Stimulated activated CD8-positive, alpha-beta memory T cell treated with anti-CD3 and anti-CD28 coated beads, Interleukin-4, amount 100 ng/mL, for 48 hours (primary cell): ENCODE measurements at places on chromosomes 5 and 9.

- DNase-seq, result no peak
These were observed 7.0 kb downstream of the TRMT10B start for GRCh38 chr9:37760416-37761161.

GRCh38 chr5:638501-639252 lies 26.5 kb downstream of the CEP72 start:
- no peak for DNase-seq

- no peak for DNase-seq
These were observed 1.4 kb upstream of the CEL start for GRCh38 chr9:133060417-133060841.

- DNase-seq, result no peak
These were observed 609.6 kb upstream of the TLE4 start for GRCh38 chr9:78962156-78962555.

GRCh38 chr5:30030101-30030500 lies 1163.4 kb upstream of the CDH6 start:
- DNase-seq, result no peak
